Stimulated activated CD4-positive, alpha-beta T cell treated with anti-CD3 and anti-CD28 coated beads, Interleukin-4, amount 100 ng/mL, for 24 hours (primary cell): ENCODE measurements at places on chromosomes 16 and 17.
A peak's percentile ranks its signal among the peaks of the same experiment; 100 is the strongest.

DNA sequence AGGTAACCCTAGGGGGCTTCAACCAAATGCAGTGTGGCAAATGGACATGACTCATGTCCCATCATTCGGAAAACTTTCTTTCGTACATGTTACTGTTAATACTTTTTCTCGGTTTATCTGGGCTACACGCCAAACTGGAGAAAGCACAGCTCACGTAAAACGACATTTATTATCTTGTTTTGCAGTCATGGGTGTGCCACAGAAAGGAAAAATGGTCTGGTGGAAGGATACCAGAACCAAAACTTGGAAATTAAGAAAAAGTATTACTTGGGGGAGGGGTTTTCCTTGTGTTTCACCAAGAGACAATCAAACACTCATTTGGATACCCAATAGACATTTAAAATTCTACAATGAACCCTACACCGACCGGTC, 23.6 kb downstream of the ALOX15B start:
- no peak for DNase-seq

- DNase-seq = no peak
These were observed 23.9 kb upstream of the NLK start for GRCh38 chr17:28018439-28019070.

DNA sequence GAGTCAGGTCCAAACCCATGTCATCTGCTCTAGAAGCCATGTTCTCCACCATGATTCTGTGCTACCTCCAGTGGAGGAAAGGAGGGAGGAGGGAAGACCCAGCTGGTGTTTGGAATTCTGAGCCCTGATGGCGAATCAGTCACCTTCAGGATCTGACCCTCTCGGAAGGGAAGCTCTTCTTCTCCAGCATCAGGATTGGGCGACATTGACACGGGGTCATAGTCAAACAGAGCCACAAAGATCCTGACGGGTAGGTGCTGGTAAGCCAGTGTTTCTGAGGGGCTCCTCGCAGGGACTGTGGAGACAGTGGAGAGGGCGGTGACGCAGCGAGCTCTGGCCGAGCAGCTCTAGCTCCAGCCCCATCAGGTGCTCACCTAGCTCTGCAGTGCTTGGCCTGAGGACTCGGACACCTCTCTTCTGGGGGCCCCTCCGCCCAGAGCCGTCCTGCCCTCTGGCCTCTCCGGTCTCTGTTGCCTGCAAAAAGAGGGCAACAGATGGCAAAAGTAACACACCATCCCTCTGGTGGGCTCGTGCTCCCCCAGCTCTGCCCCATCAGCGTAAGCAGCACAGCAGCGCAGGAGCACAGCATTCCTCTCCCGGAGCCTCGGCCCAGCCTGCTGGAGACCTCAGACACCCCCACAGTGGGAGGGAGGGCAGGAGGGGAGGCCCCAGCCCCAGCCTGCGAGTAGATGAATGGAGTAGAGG, 21.0 kb downstream of the TSPOAP1 start:
- no peak for DNase-seq

DNA sequence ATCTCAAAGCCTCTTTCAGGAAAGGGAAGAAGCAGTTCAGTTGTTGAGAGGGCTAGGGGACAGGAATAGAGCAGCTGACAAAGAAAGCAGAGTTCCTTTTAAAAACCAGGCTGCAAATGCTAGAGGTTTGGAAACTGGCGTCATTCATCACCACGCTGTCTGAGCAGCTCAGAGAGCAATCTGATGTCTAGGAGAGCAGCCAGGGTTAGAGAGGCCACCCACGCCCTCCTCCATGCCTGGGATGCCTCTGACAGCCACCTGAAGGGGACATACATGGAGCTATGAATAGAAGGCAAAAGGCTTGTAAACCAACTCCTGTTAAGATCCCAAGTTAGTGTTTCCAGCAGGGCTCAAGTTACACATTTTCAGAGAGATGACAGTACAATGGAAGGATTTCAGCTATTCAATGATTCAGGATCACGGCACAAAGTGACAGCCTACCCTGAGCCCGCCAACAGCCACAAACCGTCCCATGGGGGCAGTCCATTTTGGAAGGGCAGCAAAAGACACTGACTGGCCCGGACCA, 12.4 kb downstream of the RAB5C start:
- DNase-seq = no peak

GRCh38 chr17:77111934-77112296, 28.9 kb upstream of the SEC14L1 start:
- no peak for DNase-seq

GRCh38 chr17:65311261-65311660, 174.1 kb downstream of the RGS9 start:
- DNase-seq = no peak

GRCh38 chr16:57427824-57428223, 19.4 kb downstream of the CIAPIN1 start:
- no peak for DNase-seq

GRCh38 chr17:8997994-8998628, 23.2 kb upstream of the NTN1 start:
- DNase-seq = peak; percentile 83

DNA sequence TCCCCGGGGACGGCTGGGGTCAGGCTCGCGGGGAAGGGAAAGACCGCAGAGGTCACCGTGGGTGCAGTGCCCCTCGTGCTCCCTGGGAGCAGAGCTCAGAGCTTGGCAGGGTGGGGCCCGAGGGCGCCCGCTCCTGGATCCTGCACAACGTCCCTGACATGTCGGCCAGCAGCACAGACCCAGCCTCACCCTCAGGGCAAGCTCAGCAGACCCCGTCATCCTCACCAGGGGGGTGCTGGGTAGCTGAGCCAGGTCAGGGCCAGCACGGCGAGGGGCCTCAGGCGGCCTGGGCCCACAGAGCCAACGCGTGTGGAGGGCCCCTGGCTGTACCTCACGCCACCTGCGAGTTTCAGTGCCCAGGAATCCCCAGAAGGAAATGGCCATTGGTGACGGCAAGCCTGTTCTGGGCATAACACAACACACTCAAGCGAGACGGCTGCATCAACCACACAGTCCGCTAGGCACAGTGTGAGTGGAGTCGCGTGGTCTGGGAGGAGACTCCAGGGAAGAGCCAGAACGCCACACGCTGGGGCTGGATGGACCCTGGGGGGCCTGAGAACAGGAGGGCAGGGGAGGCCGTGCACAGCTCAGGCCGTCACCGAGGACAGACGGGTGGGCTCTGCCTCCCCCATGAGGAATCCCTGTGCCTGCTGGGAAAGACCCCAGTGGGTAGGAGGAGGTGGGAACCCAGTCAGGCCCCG, 60.3 kb downstream of the ZNF778 start:
- DNase-seq = no peak

- no peak for DNase-seq
These were observed 10.8 kb upstream of the C16orf95 start for GRCh38 chr16:87327798-87328495.

DNA sequence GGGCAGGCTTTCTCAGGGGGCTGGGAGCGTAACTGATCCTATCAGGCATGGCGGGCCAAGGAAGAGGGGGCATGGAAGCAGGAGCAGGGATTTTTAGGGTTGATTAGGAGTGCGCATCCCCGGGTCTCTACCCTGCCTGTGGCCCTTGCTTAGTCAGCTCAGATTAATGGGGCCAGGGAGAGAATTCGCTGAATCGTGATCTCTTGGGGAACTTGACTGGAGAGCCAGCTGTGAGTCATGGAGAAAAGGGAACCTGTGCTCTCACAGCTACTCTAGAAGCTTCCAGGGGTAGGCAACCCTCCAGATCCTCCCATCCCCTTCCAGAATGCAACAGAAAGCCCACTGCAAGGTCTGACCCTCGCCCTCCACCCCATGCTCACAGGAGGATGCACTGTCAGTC, 3.6 kb downstream of the FOXN1 start:
- DNase-seq = no peak

DNA sequence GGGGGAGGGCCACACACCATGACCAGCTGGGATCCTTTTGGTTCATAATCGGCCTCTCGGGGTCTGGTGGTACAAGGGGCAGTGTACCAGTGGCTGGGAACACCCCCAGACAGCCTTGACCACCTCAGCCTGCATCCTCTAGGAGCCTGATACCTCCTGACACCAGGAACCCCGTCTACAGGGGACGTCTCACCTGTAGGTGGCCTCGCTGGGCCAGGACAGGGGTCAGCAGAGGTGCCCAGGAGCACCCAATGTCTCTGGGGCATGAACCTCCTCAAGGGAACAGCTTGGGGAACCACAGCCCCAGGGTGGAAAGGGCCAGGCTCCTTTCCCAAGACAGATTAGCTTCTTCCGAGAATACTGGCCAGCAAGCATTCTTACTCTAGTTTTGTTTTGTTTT, 2.5 kb upstream of the METRNL start:
- no peak for DNase-seq

DNA sequence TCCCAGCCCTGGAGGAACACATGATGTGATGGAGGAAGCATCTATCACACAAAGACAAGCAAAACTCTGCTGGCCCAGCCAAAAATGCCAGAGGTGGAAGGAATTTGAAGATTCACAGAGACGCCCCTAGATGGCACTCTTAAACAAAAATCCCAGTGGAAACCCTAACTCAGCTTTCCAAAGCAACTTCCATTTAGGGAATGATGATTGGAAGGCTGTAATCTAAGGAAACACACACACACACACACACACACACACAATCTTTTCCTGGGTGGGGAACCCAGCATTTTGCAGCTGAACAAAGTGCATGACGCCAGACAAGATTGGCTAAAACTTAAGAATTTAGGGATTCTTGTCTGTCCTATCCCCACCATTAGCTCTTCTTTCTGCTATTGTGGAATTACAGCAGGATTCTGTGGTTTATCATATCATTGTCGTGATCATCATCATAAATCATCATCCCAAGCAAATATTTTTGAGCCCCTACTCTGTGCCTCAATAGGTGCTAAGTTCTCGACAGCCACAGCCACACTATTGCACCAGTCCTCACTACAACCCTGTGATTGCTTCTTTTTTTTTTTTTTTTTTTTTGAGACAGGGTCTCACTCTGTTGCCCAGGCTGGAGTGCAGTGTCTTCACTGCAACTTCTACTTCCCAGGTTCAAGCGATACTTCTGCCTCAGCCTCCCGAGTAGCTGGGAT, 1.6 kb upstream of the LDAF1 start:
- peak; percentile 4 for DNase-seq

DNA sequence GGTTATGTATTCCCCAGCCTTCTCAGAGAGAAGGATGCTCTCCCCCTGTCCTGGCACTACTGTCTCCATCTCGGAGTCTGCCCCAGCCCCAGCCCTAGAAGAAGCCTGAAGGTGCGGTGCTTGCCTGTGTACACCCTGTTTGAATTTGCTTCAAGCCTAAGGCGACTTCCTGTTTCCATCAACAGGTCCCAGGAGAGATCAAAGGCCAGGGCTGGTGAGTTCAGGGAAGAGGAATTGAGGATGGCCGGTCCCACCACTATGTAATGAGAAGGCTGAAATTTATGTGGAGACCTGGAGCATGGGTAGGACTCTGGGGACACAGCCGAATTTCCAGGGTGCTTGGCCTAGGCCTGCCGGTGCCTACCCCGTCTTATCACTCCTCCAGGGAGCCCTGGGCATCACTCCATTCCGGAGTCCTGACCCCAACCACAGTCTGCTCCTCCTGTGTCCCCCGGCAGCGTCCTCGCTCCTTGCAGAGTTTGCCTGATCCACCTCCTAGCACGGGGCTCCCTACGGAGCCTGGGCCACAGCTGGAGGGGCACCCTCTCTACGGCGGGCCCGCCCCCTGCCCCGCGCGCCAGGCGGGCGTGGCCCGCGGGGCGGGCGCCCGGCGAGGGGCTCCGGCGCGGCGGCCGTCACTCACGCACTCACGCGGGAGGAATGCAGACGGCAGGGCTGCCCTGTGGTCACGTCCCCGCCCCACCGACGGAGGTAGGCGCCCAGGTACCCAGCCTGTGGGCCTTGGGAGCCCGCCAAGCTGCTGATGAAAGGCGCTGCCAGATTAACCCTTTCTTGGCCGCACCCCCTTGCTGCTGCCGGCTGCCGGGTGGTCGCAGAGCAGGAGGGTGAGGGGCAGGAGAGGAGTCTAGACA, 53.8 kb upstream of the TAC4 start:
- no peak for DNase-seq
